ENCODE measurements at places on chromosomes 2 and 18. TPM values are rescaled to one million over a fixed set of nuclear protein-coding genes. Genes with fewer than 3 reads are reported as not detected.
A peak's percentile ranks its signal among the peaks of the same experiment; 100 is the strongest.

The OXER1 gene
- 0.36 TPM for total RNA-seq

The MROH2A gene
- not detected for total RNA-seq

The FARP2 gene
- total RNA-seq = 16.5 TPM

The SNRPD1 gene
- total RNA-seq = 23.9 TPM

DNA sequence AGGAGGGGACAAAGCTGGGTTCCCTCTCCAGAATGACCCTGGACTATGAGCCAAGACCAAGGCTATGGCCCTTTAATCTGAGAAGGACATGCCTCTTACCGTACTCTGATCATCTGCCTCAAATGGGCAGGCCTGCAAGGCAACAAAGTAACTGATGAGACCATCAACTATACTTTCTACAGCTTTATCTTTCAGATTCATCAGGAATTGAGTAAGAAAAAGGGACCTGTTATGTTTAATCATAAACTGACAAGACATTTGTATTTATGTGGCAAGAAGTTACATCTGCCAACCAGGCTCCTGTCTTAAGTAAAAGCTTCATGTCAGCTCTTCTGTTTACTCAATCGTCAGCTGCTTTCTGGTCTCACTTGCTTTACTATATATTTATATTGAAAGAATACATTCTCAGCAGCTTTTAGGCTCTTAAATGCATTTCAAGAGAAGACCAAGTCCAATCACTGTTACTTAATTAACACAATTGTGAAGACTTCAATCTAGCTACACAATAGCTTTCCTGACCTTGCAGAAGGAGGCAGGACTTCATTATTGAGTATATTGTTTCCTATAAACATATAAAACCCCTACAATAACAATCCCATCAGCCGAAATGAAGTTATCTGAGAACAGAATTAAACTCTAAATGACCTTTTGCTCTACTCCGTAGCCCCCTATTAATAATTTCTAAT, 163.8 kb downstream of the ETAA1 start:
- no peak for DNase-seq

- no peak for DNase-seq
Measured at GRCh38 chr2:159968279-159968900, 94.0 kb downstream of the PLA2R1 start.

The CRYBA2 gene
- not detected for total RNA-seq

The HOXD13 gene
- not detected for total RNA-seq

GRCh38 chr2:131145040-131145439, 39.9 kb downstream of the PLEKHB2 start:
- DNase-seq = no peak

DNA sequence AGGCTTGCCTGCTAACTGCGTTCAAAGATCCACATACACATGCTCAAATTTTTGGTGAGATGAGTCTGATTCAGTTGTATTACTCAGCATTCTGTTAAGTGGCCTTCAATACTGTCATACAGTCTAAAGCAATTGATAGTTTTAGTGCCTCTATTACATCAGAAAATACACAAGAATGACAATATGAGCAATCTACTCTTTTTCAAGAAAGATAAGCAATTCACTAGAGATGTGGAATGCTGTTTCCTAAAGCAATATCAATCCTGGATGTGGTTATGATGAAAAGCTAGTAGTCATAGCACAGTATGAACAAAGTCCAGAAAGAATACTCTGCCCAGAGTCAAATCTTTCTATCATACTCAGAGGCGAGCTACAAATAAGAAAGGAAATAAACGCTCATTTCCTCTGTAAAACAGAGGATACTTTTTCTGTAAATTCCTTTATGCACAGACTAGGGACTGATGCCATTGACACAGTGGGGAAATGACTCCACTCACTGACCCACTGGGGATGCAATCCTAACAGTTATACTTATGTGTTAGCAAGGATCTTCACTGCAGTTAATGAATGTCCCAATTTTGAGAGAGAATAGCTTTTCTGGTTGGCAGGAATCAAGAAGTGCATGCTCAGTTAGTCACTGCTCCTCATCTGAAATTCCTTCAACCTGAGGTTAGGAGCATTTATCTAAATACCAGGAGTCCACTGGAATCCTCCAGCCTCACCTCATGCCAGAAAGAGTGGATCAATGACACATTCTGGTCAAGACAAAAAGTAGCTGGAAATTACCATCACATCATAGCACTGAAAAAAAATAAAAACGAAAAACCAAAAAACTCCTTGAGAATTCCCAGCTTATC, 83.3 kb downstream of the PDE11A start:
- no peak for DNase-seq

GRCh38 chr2:178306352-178307073, 112.2 kb downstream of the OSBPL6 start:
- no peak for DNase-seq

DNA sequence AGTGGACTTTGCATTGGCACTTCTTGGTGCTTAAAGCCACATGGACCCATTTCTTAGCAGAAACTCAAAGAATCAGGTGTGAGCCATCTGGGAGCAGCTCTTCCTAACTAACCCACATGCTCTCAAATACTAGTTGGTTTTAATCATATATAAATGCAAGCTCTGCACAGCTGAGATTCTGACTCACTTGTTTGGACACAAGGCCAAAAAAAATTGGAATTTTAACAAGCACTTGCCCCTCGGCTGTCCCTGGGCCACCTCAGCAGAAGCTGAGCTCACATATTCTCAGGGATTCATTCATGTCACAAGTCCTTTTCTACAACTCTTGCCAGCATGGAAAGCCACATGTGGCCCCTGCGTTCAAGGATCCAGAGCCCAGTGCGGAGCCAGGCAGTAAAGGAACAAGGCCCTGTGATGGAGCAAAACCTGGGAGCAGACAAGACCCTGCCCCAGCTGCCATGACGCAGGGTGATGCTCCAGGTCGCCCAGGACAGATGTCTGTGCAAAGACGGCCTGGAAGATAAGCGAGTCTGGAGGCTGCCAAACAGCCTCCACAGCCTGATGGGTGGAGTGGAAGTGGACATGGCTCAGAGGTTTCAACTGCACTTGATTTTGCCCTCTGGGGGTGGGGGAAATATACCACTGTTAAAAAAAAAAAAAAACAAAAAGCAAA, 266.5 kb downstream of the EIPR1 start:
- no peak for DNase-seq

DNA sequence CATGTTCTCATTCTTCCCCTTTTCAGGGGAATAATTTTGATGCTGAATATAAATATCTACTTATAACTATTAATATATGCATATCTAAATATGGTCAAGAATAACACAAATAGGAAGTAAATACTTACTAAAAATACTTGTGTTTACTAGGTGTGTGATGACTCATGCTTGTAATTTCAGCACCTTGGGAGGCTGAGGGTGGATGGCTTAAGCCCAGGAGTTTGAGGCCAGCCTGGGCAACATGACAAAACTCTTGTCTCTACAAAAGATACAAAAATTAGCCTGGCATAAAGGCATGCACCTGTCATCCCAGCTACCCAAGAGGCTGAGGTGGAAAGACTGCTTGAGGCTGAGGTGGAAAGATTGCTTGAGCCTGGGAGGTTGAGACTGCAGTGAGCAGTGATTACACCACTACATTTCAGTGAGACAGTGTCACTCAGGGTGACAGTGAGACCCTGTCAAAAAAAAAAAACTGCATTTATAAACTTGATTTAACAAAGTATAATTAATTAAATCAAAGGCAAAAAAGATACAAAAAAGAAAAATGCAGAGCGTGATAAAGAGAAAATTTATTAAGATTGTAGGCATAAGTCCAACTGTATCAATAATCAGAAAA, 703.1 kb upstream of the VRK2 start:
- no peak for DNase-seq

The DNAH7 gene
- 0.11 TPM for total RNA-seq

DNA sequence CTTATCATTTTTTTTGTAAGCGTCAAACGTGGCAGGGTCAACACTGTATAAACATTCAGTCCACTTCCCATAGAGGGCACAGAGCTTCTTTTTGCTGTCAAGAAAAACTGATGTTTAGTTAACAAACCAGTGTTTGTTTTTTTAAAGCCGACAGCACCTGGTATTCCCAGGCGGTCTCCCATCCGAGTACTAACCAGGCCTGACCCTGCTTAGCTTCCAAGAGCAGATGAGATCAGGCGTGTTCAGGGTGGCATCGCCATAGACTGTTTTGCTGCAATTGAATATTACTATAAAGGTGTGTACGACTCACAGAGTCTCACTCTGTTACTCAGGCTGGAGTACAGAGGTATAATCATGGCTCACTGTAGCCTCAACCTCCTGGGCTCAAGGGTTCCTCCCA, 31.5 kb downstream of the CABYR start:
- no peak for DNase-seq

The CHRND gene
- total RNA-seq = not detected

DNA sequence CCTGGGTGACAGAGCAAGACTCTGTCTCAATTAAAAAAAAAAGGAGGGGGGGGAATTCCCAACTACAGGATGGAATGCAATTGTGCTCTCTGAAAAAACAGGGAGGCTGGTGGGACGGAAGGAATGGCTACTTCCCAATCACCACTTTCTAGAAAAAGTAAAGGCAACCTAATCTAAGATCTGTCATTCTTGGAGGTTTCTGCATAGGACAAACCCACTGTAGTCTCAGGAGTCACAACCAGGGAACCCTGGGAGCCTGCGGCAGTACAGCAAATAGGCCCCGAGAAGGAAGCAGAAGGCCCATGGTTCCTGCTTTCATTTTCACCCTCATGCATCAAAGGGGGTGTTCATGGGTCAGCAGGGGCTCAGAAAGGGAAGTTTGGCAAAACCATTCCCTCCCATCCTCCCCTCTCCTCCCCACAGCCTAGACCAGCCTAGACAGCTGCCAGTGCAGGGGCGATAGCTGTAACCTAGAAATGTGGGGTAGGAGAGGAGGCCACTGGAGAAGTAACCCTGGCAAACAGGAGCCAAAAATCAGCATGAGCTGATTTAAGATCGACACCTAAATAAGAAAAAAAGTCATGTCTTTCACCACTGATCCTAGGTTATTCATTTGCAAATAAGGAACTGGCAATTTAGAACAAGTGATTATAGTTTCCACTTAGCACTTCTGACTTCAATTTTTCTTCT, 48.0 kb downstream of the TRABD2A start:
- peak; percentile 18 for DNase-seq

- DNase-seq = no peak
Measured at GRCh38 chr2:96737831-96738230, 2.0 kb downstream of the LMAN2L start.

DNA sequence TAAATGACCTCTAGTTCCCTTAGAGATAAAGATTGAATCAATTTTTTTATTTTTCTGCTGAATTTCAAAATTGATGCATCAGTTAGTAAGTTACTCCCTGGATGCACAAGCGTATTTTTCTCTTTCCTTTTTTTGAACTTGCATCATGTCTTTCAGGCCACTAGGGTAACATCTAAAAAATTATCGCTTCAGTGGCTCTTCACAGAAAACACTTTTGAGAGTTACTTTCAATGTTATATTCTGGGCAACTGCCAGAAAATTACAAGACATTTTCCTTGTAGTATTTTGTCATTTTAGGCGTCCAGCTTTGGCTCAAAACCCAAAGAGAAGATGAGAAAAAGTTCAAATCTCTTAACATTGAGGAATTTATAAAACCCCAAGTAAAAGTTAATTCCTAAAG, 59.8 kb downstream of the DSEL start:
- no peak for DNase-seq

The VWC2L gene
- not detected for total RNA-seq

The LBH gene
- total RNA-seq = 200 TPM

- DNase-seq = peak; percentile 40
Measured at GRCh38 chr2:217901835-217902378, 100.9 kb downstream of the TNS1 start.

The SLC23A3 gene
- total RNA-seq = 0.58 TPM

GRCh38 chr18:75010278-75010677, 198.7 kb downstream of the PTGR3 start:
- DNase-seq = no peak

The CFAP221 gene
- 1.0 TPM for total RNA-seq

The MERTK gene
- 4.7 TPM for total RNA-seq

The SERPINB13 gene
- total RNA-seq = not detected

DNA sequence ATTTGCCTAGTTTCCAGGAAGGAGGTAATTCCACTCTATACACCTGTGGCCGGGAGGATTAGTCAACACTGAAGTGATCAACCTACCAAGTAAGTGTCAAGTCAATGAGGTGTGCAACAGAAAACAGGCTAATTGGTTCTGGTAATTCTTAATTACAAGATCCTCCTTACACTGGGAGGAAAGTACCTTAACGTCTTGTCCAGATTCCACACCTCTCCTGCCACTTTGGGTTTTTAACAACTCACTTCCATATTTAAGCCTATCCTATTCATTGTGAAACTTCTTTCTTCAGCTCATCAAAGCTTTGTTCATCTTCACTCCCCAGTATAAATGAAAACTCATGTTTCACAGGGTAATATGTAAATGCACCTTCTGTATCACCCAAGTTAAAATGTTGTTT, 22.0 kb upstream of the MAP4K4 start:
- DNase-seq = no peak

The UGT1A8 gene
- total RNA-seq = not detected

DNA sequence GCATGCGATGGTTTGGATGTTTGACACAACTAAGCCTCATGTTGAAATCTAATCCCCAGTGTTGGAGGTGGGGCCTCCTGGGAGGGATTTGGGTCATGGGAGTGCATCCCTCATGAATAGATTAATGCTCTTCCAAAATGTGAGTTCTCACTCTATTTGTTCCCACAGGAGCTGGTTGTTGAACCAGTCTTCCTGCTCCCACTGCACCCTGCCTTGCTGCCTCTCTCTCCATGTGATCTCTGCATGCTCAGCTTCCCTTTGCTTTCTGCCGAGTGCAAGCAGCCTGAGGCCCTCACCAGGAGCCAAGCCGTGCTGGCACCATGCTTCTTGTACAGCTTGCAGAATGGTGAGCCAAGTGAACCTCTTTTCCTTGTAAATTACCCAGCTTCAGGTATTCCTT, 206.8 kb downstream of the VAPA start:
- no peak for DNase-seq

GRCh38 chr2:119609337-119609736, 65.1 kb downstream of the CFAP221 start:
- no peak for DNase-seq

The CIB4 gene
- not detected for total RNA-seq

GRCh38 chr2:3754280-3754679, 50.9 kb downstream of the DCDC2C start:
- DNase-seq = no peak

DNA sequence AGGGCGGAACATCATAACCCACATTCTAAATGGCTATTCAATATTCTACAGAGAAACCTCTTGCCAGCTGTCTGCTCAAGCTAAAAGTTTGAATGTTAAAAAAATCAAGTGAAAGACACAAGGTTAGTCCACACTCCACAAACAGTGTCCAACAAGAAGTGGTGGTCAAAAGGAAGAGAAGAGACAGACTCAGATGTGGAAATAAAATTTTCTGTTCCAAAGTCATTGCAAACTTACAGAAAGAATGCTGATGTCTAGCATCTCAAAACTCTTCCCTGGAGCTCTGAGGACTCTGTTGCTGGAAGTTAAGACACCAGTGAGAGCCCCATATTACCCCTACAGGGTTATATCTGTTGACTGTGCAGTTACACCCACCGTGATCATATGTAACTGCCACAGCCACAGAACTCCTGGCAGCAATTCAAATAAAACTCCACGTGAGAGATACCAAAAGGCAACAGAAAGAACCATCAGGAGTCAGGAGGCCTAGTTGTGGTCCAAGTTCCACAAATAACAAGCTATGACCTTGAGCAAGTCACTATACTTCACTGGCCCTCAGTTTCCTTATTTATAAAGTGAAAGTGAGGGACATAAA, 60.9 kb downstream of the AAK1 start:
- no peak for DNase-seq

The TLX2 gene
- not detected for total RNA-seq

All from left ventricle myocardium inferior (tissue), 1 donor.